ENCODE measurements at places on chromosomes 7 and 10.
A peak's percentile ranks its signal among the peaks of the same experiment; 100 is the strongest.

DNA sequence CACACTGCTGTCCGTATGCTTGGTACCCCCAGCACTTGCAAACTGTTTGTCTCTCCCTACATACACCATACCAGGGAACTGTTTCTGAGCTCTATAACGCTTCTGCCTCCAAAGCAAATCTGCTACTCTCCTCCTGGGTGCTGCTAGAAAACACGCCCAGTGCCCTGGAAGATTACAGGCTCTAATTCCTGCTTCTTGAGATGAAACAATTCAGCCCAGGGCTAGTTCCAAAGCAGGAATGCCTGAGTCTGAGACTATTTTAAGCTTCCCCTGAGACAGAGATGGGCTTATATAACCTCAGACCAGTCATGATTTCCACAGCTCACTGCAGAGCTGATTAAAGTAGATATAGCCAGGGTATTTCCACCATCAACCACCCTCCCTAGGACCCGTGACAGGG, 327.1 kb downstream of the GPR158 start:
- DNase-seq: no peak

DNA sequence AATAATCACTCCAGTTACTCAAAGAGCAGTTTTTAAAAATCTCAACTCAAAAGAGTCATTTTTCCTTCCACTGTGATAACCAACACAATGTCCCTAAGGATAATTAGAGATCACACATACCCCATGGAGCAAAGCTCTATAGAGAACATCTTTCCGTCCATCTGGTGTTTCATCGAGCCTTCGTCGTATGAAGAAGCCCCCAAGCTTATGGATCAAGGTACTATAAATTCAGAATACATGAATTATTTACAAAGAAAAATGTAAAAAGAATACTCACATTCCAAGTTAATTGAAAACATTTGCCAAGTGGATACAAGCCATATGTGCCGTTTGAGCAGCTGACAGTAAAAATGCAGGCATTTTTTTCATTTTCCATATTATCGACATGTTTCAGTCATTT, 14.8 kb downstream of the GPAM start:
- DNase-seq: no peak

DNA sequence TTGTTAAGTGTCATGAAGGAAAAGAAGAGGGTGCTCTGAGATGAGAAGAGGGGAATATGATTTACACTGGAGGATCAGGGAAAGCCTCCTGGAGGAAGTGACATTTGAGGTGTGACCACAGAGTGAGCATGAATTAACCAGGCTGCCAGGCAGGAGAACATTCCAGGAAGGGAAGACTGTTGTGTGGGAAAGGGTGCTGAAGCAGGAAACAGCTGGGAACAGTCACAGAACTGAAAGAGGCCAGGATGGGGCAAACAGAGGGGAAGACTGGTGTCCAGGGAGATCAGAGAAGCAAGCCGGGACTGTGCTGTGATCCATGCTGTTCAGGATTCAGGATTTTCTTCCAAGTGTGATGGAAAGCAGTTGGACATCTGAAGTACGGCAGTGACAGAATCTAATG, 14.9 kb downstream of the HIPK2 start:
- DNase-seq: no peak

DNA sequence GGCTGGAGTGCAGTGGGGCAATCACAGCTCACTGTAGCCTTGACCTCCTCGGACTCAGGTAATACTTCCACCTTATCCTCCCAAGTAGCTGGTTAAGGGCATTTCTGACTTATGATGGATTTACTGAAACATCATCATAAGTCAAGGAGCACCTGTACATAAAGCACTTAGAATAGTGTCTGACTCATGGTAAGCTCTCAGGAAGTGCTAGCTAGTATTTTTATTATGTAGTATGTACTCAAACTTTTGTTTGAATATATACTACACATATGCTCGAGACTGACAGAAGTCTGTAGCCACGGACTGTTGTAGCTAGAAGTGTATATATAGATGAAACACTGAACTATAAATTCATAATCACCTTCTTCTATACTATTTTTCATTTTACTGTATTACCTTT, 107.5 kb upstream of the DNAJB12 start:
- peak; percentile 55 for DNase-seq

DNA sequence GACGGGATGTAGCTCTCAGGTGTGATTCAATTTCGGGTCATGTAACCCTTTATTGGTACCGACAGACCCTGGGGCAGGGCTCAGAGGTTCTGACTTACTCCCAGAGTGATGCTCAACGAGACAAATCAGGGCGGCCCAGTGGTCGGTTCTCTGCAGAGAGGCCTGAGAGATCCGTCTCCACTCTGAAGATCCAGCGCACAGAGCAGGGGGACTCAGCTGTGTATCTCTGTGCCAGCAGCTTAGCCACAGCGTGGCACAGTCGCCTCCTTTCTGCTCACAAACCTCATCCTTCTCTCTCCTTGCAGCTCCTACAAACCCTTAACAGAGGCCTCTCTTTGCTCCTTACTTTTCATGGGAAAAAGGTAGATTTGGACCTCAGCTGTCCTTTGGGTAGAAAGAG, 197.5 kb upstream of the PRSS58 start:
- no peak for DNase-seq

- no peak for DNase-seq
These were observed 16.7 kb upstream of the SYPL1 start for GRCh38 chr7:106128836-106129235.

DNA sequence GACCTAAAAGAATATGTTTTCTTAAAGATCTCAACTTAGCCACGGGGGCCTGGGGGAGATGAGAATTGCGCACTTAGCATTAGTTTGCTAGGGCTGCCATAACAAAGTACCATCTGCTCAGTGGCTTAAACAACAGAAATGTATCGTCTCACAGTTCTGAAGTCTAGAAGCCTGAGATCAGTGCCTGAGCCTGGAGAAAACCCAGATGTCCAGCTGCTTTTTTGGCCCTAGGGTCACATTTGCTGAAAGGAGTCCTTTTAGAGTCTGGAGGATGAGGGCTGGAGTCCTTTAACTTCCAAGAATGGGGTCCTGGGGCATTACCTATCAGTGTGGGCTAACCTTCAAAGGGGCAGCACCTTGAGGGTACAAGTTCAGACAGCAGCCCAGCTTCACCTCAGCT, 48.2 kb downstream of the SMURF1 start:
- no peak for DNase-seq

GRCh38 chr7:39463252-39463651, 103.0 kb upstream of the YAE1 start:
- DNase-seq: no peak

DNA sequence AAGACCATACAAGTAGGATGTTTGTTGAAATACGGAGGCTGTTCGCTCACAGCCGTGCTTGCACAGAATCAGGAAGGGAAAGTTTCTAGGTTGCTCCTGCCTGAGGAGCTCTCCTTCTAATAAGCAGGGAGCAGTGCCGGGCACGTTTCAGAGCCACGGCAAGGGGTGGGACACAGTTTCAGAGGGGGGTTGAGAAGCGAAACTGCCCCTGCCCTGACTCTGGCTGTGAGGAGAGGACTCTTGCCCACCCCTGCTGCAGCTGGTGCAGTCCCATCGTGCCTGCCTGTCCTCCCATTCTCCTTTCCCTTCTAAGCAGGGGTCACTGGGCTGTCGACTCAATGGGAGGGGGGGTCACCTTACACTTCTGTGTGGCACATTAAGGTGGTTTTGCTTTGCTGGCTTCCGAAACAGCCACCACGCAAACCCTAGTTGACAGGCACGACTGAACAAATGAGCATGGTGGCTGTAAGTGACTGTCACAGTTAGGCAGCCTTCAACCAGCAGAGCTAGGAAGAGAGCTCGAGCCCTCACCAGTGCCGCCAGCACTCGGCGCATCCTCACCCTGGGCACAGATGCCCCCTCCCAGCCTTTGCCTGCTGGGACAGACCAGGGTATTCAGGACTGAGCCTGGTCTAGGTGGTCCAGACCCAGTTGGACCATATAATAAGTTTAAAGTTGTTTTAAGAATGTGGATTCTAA, 37.5 kb downstream of the ZNF467 start:
- no peak for DNase-seq

GRCh38 chr7:27094304-27095049, 1.3 kb downstream of the HOXA1 start:
- no peak for DNase-seq

GRCh38 chr10:51915031-51915542, 215.7 kb upstream of the CSTF2T start:
- no peak for DNase-seq

GRCh38 chr10:53276797-53277196, 504.2 kb upstream of the MBL2 start:
- peak; percentile 38 for DNase-seq

DNA sequence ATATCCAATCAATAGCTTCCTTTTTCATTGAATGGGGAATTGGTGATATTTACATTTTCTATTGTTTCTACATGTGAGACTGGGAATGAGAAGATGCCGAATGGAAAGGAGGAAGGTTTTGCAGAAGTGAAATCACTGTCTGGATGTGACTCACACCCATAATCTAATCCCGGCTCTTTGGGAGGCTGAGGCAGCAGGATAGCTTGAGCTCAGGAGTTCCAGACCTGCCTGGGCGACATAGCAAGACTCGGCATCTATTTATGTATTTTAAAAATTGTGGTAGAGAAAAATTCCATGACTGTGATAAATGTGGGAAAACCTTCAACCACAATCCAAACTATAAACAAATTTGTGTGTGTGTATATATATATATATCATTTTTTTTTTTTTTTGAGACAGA, 10.9 kb upstream of the FIS1 start:
- DNase-seq: no peak

GRCh38 chr10:84392181-84392580, 63.8 kb downstream of the CCSER2 start:
- no peak for DNase-seq

GRCh38 chr10:5510281-5511072, 11.1 kb upstream of the CALML5 start:
- no peak for DNase-seq

GRCh38 chr10:52232561-52233350, 81.3 kb upstream of the DKK1 start:
- DNase-seq: peak; percentile 46

DNA sequence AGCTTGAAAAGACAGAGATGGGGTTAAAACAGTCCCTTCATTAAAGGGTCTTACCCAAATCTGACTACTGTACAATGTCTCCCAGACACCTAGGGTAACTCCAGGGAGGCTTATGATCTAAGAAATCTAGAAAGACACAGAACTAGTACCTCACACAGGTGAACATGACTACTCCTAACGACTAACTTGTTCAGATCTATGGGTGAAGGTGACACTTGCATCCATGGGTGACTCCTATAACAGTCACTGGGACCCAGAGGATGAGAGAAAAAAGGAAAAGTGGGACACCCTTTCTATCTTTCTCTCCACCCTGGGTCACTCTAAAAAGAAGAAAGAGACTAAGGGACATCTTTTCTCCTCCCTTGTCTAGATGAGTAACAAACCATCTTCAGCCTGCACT, 19.2 kb downstream of the AKR1C8 start:
- DNase-seq: no peak

- DNase-seq: no peak
These were observed 508.2 kb downstream of the ZWINT start for GRCh38 chr10:55852900-55853299.

GRCh38 chr7:150429699-150430098, 20.7 kb upstream of the GIMAP8 start:
- no peak for DNase-seq

DNA sequence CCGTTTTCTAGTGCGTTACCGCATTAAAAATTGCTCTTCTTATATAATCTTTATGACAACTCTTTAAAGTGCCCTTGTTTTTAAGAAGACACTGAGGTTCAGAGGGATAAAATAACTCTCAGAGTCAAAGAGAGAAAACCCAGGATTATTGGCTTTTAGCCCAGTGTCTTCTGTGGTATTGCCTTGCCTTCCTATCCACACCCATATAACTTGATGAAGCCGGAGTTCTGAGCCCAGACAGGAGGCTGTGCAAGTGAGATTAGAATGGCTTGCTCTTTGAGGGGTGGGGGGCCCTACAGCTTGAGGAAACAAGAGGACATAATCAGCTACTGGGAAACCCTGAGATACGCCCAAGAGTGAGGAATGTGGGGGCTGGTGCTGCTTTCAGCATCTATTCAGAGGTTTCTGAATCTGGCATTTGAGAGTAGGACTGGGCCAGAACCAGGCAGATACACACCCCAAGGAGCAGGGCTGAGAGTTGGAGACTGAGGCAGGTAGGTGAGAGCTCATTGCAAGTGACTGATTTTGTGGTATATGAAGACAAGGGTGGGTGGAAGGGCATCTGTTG, 2.3 kb downstream of the PRXL2A start:
- DNase-seq: no peak

GRCh38 chr10:96772196-96772595, 51.9 kb upstream of the PIK3AP1 start:
- no peak for DNase-seq

All from PC-3 (cell line).